ENCODE measurements at places on chromosomes 11 and 22.

- no peak for DNase-seq
Measured at GRCh38 chr11:393219-394033, 583 bp upstream of the PKP3 start.

GRCh38 chr22:44464000-44464399 is 34.0 kb downstream of the RTL6 start:
- no peak for DNase-seq

GRCh38 chr11:92330114-92330513 is 105.5 kb downstream of the FAT3 start:
- no peak for DNase-seq

DNA sequence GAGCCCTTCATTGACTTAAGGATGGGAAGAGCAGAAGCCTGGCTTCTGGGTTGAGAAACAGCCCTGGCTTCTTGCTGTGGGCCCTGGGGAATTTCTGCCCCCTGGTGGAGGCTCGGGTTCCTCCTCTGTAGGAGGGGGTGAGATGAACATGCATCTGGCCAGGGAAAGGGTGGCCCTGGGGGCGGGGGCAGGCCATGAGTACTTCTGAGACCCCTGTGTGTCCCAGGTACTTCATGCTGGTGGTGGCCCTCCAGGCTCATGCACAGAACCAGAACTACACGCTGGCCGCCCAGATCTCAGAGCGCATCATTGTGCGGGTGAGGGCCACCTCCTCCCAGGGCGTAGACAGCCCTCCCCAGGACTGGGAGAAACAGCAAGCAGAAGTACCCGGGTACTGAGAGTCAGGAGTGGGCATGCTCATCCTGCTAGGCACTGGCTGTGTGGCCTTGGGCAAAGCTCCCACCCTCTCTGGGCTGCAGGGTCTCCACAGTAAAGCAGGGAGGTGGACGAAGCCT is 15.8 kb downstream of the TMEM258 start:
- peak; percentile 41 for DNase-seq

DNA sequence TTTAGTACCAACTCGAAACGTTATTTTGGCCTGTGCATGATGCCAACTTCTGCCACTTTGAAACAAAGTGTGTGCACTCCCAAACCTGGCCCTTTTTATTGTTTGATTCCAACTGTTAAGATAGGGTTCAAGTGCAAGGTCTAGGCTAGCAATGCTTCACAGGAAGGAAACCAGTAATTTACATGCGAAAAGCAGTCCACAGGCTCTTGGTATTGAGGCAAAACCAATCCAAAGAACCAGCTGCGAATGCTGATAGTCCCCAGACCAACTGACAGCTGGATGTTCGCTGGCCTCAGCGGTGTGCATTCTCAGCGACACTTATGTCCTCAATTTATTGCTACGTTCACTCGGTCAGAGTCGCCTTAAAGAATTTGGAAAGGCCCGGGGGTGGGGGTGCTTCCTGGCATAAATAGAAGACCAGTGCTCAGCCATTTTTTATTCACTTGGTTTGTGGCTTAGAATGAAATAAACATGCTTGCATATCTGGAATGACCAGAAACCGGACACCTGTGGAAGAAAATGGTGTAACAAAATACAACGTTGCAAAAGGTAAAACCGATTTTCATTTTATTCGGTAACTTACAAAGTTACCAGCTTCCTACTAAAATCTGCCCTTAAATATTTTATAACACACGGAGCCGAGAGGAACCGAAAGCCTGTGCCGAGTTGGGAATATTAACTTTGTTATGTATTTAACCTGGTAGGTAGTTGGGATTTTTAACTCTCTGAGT is 1.6 kb downstream of the CPT1A start:
- DNase-seq = no peak

DNA sequence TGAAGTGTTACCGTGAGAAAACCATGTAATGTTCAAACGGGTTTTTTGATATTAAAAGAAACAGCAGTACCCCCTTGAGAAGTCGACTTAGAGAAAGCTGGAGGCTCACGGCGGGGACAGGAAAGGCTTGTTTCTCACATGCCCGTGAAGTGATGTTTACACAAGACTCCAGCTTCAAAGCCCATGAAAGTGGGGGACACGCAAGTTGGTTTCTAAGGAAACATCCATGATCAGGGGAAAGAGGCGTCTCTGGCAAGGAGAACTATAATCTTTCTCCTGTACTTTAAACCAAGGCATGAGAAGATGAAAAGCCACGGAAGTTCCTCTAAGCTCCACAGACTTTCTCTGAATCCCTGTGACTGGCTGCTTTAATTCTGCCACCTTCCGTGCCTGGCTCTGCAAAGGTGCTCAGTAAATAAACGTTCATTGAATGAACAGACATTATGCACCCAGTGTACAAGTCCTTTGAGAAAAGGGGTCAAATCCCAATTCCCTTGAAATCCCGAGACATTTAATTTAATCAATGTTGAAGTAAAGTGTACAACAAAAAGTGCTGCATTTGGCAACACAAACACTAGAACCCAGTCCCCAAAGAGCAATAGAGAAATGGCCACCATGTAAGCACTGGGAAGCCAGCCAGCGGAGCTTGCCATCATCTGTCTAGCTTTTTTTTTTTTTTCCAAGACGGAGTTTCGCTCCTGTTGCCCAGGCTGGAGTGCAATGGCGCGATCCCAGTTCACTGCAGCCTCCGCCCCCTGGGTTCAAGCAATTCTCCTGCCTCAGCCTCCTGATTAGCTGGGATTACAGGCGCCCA is 58.7 kb downstream of the AHNAK start:
- no peak for DNase-seq

DNA sequence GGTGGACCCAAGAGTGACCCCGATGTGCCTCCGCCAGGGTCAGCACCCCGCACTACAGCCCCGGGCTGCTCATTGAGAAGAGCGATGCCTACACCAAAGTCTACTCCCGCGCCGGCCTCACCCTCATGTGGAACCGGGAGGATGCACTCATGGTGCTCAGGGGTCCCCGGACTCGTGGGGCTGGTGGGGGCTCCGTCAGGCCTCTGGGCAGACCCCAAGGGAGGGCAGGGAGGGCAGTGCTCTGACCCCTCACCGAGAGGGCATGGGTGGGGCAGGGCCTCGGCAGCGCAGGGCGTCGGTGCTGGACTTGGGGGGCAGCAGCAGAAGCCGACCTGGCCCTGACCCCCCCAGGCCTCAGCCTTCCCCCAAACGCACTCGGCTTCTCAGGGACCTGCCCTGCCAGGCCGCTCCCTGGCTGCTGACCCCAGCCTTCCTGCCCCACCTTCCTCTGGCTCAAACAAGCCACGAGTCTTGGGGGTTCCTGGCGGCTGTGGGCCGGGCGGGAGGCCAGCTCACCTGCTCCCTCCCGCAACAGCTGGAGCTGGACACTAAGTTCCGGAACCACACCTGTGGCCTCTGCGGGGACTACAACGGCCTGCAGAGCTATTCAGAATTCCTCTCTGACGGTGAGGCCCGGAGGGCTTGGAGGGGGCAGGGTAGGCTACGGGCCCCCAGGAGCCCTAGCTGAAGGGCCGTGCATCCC is 2.9 kb downstream of the MUC2 start:
- no peak for DNase-seq

- DNase-seq = no peak
Measured at GRCh38 chr11:111449696-111450479, 62.3 kb downstream of the BTG4 start.

Measured in activated T-cell treated with anti-CD3 and anti-CD28 coated beads for 1 hour (primary cell).